ENCODE measurements at places on chromosomes 13 and 19.

- DNase-seq: no peak
Measured at GRCh38 chr13:45879666-45880065, 28.1 kb upstream of the SIAH3 start.

DNA sequence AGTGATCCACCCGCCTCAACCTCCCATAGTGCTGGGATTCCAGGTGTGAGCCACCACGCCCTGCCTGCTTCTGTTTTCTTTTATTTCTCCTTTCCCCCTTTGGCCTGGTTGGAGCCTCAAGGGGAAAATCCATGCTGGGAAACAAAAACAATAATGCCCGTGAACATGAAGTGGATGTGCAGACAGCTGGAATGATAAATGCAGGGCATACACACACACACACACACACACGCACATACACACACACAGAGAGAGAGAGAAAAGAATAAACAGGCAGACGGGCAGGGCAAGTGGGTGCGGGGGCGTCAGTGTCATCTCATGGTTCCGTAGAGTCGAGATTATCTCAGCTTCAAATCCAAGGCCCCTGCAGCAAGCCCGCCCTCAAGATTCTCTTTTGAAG lies 4.4 kb upstream of the PLEKHF1 start:
- DNase-seq: peak; percentile 15

- DNase-seq: peak; percentile 4
Measured at GRCh38 chr13:25109341-25109740, 13.4 kb downstream of the PABPC3 start.

GRCh38 chr19:49641688-49642491 lies at the start of gene SCAF1:
TSS of gene SCAF1 (plus strand) at chr19:49642209. CDS start at chr19:49645027, 2,818 bp downstream.
- DNase-seq: peak; percentile 99

DNA sequence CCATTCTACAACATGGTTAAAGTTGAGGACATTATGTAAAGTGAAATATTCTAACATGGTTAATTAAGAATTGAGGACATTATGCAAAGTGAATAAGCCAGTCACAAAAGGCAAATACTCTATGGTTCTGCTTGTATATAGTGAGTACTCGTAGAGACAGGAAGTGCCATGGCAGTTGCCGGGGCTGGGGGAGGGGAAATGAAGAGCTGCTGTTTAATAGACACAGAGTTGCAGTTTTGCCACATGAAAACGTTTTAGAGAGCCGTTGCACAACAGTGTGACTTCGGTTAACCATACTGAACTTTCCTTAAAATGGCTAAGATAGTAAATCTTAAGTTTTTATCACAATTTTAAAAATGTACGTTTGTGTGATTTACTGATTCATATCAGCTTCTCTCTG lies 176.9 kb downstream of the SHISA2 start:
- no peak for DNase-seq

Measured in iris pigment epithelial cell (primary cell).